ENCODE measurements at places on chromosomes 1 and 21.

- no peak for DNase-seq
Measured at GRCh38 chr1:27356277-27356618, 10.5 kb downstream of the MAP3K6 start.

DNA sequence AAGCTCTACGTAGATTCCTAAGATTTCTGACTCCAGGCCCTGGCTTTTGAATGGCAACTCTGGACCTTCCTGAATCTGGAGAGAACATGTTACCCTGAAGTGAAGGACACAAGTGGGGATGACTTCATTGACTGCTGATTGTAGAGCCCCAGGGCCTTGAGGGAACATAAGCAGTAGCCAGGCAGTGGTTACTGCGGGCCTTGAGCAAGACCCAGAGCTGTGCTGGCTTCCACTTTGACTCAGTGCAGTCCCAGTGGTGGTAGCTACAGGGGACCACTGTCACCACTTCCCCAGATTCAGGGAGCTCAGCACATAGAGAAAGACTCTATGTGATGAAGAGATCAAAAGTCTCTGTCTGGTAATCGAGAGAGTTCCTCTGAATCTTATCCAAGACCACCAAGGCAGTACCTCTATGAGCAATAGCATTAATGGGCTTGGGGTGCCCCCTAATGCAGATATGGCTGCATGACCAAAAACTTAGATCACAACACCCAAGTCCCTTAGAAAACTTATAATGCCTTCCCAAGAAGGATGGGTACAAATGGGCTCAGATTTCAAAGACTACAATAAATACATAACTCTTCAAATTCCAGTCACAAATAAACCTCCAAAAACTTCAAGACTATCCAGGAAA is 1278.3 kb downstream of the AMY1C start:
- no peak for DNase-seq

DNA sequence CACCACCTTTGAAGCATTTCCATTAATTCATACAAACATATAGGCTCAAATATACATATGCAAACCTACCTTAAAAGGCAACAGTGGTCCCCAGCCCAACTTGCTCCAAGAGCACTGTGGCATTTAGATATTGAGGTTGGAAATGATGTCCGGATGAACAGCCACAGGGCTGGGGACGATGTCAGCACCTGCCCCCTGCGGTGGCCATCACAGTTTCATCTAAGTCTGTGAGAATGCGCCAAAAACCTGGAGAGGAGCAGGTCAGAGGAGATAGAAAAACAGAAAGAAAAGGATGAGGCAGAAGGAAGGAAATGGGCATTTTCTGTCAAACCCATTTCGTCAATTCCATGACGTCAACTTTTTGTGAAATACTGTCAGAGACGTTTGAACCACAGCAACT is 67.4 kb downstream of the TIAM1 start:
- no peak for DNase-seq

- DNase-seq: no peak
Measured at GRCh38 chr1:25111706-25112105, 120.6 kb downstream of the SYF2 start.

GRCh38 chr21:32795376-32795775 is 23.8 kb upstream of the PAXBP1 start:
- DNase-seq: no peak

- DNase-seq: no peak
Measured at GRCh38 chr21:15252431-15252830, 187.6 kb upstream of the NRIP1 start.

GRCh38 chr1:8193840-8194406 is 124.0 kb upstream of the SLC45A1 start:
- no peak for DNase-seq

DNA sequence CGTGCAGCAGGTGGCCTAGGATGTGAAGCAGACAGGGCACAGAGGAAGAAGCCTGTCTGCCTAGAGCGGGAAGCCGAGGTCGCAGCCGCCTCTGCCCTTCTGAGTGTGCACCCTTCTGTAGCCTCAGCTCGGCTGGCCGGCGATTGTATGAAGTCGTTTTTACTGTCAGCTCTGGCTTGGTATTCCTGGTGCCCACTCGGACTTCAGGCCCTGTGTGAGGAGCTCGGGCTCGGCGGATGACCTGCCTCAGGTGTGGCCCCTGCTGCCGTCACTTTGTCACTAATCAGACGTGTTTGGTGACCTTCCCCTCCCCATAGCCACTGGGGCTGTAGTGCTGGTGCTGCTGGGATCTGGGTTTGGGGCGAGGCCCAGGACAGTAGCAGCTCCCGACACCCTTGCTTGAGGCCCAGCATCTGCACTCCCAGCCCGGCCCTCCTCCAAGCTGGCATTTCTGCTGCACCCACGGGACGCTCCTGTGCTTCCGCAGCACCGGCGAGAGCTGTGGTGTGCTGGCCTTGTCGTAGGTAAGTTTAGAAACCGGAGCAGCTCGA is 18.1 kb downstream of the SLX9 start:
- no peak for DNase-seq

DNA sequence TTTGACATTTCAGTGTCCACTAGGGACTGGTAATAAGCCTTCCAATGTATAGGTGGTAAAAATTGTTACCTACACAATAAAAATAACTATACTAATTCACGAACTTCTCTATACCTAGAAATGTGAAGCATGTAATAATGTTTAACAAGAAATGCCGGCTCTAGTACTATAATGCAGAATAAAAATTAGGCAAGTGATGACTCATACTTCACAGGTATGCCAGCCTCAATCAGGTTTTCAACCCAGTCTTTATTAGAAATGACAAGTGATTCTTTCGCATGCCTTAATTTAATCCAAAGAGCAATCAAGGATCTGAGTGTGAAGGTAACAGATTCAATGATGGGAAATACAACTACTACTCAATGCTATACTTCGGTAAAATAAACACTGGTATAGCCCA is 134.9 kb downstream of the RERE start:
- no peak for DNase-seq

- no peak for DNase-seq
Measured at GRCh38 chr1:68904477-68904876, 407.6 kb upstream of the DEPDC1 start.

- DNase-seq: no peak
Measured at GRCh38 chr1:20711285-20712214, 6.3 kb downstream of the KIF17 start.

GRCh38 chr1:14790982-14791381 is 192.5 kb downstream of the KAZN start:
- DNase-seq: no peak

DNA sequence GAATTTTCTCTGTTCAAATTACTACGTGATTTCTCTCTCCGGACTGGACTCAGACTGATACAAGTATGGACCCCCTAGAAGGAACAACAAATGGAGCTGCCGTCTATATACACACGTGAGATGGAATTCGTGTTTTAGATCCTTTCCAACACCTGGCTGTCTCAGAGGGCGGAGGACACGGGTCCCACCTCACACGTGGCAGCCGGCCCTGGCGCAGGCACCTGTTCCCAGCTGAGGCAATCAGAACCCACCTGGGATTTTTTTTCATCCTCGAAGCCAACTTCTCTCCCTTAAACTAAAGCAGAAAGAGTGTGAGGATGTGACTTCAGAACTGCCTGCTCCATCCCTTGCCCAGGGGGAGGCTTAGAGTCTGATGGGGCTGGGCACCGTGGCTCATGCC is 34.1 kb upstream of the SCCPDH start:
- no peak for DNase-seq

DNA sequence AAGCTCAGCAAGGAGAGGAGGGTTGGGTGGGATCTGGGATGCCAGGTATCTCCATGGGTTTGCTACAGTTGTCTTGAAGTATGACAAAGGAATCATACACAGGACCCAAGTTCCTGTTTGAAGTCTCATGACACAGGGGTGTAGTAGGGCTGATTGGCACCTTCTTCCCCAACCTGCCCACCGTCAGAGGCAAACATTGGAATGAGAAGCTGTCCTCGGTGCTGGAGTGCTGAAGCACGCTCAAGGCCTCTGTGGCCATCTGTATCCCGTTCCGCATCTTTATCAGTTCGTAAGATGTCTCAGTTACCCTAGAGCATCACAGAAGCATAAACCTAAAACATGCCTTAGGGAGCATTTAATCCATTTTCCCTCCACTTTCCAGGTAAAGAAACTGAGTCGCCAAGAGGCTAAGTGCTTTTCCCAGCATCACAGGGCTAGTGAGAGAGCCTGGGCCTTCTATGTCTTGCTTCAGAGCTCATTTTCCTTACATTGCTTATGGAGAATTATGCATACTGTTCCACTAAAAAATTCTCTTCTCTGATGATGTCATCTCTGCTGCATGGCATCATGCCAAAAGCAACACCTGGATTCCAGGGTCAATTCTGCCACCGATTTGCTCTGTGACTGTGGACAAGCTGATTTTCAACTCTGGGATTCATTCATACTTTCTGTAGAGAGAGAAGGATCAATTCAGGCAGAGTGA is 34.2 kb downstream of the VWA5B1 start:
- no peak for DNase-seq

GRCh38 chr1:170252851-170253579 is 107.3 kb downstream of the NTMT2 start:
- DNase-seq: no peak

GRCh38 chr1:113101588-113101987 is 28.6 kb downstream of the LRIG2 start:
- DNase-seq: no peak
